ENCODE measurements at places on chromosomes 12 and 14. TPM values are rescaled to one million over a fixed set of nuclear protein-coding genes. Genes with fewer than 3 reads are reported as not detected.

RDH12 gene
- total RNA-seq = not detected

KRT5 gene
- not detected for total RNA-seq

DNA sequence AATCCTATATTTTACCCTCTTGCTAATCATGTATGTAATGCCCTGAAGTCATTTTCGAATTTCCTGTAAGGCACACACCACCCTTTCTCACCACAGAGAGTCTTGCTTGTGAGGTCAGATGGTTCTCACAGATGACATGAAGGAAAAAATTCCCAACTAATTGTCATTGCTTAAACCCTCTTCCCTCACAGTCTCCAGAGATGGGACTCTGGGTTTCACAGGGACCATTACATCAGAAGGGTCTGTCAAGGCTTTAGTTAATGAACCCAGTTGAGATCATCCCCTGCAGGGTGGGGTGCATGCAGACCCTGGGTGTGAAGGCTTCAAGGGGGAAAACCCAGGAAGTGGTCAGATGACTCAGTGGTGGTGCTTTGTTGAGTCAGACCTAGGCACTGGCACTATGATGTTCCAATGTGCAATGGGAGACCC, 229.6 kb downstream of the BCAT1 start:
- no peak for DNase-seq

- DNase-seq = no peak
Observed at GRCh38 chr14:73344319-73344718, 107.0 kb downstream of the PAPLN start.
